ENCODE measurements at places on chromosomes 5 and 9.

DNA sequence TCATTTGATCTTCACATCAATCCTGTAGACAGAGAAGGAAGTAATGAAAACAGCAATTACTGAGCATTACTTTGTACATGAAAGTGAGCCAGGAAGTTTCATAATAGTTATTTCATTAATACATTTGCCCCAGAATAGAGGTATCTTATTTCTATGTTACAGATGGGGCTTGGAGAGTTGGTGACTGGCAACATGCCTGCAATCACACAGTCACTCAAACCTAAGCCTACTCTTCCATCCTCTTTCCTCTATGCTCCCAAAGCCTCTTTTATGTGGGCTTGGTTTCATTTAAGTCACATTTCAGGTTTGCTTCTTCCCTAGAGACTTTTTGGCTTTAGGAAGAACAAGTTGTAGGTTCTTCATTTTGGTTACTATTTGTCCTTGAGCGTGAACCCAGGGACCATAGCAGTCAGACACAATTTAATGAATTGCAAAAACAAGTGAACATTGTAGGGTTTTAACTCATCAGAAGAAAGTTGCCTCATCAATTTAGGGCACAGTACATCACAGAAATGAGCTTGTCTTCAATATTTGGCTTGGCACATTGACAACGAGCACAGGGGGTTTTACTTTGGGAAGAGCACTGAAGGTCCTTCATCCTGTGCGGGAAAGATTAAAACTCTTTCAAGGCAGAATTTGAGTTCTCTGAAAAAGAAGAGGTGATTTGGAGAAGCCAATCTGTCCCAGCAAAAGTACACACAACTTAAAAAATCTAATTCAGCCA is 381.1 kb downstream of the TMEM38B start:
- DNase-seq: no peak

DNA sequence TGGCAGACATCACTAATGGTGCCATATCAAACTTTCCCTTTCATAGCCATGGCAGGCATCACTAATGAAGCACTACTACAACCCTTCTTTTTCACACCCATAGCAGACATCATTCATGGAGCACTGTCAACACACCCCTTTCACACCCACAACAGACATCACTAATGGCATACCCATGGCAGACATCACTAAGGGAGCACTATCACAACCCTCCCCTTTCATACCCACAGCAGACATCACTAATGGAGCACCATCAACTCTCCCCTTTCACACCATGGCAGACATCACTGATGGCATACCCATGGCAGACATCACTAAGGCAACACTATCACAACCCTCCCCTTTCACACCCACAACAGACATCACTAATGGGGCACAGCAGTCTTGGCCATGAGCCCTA is 33.7 kb downstream of the LAMC3 start:
- DNase-seq: no peak

DNA sequence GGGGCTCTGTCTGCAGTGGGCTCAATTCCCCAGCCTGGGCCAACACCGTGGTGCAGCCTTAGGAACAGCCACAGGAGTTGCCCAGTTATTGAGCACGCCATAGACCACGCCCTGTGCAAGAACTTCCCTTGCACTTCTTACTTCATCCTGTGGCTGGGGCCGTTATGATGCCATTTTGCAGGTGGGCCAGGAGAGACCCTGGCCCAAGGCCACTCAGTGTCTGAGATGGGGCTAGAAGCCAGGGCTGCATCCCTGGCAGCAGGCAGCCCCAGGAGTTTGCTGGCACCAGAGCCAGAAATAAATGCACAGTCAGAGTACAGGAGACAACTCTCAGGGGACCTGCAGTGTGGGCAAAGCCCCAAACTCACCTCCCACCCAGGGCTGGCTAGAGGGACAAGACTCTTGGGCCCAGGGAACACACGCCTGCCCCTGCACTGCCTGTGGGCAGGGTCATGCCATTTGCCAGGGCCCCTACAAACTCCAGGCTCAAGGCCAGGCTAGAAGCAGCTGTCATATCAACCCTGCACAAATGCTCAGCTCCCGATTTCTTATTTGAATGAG is 6.7 kb downstream of the CORO2A start:
- DNase-seq: no peak

- DNase-seq: no peak
Observed at GRCh38 chr9:79610791-79611614, 39.2 kb downstream of the TLE4 start.

GRCh38 chr5:119078861-119079260 is 8.0 kb downstream of the DMXL1 start:
- DNase-seq: no peak

GRCh38 chr9:126692759-126693427 is 79.2 kb downstream of the LMX1B start:
- no peak for DNase-seq

GRCh38 chr9:114207034-114207810 is 51.9 kb downstream of the COL27A1 start:
- no peak for DNase-seq

DNA sequence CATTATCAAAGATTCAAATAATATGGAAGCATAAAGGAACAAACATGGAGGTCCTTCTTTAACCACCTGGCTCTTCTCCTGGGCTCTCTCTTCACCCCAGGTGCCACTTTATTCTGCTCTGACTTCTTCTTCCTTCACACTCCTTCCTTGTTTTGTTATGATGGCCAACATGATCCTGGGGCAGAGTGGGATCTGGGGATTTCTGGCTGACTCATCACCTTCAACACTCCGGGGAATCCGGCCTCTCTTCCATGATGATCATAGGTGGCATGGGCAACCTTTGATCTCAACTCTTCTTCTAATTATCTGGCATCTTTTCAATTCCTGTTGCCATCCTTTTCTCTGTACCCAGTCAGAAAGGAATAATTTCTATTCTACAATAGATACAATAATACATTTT is 62.1 kb upstream of the TRPC7 start:
- DNase-seq: no peak

DNA sequence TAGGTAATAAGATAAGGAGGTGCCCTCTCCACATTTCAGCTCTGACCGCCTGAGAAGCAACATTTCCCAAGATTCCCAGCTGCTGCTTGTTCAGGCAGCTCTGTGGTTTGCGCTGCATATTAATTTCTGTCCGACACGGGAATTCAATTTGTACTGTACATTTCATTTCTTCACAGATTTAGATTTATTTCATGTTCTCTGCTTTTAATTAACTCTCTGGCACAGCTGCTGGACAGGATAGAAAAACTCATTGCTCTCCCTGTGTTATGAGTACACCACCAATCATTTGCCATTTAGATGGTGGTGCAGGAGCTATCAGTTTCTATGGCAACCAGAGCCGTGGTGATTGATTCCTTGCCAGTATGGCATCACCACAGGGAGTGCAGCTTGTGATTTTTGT is 558.5 kb downstream of the DMRTA1 start:
- DNase-seq: no peak

DNA sequence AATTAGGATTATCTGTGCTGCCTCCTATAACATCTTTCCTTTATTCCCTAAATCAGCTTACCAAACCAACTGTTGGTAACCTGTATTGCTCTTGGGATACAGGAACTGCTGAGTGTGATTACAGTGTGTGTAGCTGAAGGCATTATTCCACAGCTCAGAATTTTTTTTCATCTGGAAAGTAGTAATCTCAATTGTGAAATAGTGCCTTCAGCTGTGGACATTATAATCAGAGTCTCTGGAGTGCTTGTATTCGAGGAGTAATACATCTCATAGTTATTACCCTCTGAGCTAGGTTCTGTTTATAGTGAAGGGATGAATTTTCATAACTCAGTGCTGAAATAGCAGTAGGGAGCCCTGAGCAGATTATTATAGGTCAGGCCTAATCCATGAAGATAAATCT is 199.5 kb downstream of the MAST4 start:
- DNase-seq: no peak

GRCh38 chr9:88835038-88835466 is 156.2 kb upstream of the S1PR3 start:
- no peak for DNase-seq

GRCh38 chr5:21810737-21811316 is 1042.3 kb downstream of the CDH12 start:
- DNase-seq: no peak

DNA sequence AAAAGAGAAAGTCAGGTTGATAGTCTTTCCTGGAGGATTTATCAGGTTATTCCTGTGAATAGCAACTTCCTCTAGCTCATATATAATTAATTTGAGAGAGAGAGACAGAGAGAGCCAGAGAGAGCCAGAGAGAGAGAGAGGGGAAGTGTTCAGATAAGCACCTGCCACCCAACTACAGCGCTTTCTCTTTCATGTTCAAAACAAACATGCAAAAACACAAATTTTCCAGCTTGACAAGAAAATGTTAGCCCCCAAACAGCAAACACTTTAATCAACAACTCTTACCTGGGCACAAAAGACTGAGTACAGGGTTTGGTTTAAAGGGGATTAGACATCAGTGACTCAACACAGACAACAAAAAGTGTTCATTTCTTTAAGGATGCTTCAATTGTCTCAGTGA is 61.7 kb upstream of the PLPP6 start:
- DNase-seq: no peak

GRCh38 chr9:127884976-127885490 is 7.6 kb upstream of the AK1 start:
- no peak for DNase-seq

DNA sequence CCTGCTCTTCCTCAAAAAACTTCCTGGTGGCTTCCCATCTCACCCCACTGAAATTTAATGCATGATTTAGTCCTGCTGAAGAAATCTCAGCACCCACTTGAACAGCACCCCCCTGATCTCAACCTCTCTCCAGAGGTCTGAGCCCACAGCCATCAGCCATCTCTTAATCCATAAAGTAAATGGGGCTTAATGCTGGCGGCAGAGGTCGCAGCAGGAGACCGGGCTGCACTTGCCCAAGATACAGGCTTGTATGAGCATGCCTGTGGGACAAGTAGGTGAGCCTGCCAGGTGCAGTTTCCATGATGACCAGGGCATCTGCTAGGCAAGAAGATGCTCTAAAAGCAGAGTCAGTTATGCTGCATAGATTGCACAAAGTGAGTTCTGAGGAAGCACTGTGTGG is 52.4 kb upstream of the CTXN3 start:
- DNase-seq: no peak

DNA sequence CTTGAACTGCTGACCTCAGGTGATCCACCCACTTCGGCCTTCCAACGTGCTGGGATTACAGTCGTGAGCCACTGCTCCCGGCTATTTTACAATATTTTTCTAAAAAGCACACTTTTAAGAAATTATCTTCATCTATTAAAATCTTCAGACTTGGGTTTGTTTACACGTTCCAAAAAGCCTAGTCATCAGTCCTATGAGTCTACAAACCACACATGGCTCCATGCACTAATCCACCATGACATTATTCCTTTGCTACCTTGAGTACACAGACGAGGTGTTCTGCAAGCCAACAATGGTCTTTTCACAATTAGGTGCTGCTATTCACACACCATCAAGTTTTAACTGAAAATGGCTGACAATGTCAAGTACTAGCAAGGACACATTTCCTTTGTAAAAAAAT is 41.0 kb downstream of the TRPM6 start:
- DNase-seq: no peak

- no peak for DNase-seq
Observed at GRCh38 chr5:156640691-156641241, 209.3 kb upstream of the PPP1R2B start.

DNA sequence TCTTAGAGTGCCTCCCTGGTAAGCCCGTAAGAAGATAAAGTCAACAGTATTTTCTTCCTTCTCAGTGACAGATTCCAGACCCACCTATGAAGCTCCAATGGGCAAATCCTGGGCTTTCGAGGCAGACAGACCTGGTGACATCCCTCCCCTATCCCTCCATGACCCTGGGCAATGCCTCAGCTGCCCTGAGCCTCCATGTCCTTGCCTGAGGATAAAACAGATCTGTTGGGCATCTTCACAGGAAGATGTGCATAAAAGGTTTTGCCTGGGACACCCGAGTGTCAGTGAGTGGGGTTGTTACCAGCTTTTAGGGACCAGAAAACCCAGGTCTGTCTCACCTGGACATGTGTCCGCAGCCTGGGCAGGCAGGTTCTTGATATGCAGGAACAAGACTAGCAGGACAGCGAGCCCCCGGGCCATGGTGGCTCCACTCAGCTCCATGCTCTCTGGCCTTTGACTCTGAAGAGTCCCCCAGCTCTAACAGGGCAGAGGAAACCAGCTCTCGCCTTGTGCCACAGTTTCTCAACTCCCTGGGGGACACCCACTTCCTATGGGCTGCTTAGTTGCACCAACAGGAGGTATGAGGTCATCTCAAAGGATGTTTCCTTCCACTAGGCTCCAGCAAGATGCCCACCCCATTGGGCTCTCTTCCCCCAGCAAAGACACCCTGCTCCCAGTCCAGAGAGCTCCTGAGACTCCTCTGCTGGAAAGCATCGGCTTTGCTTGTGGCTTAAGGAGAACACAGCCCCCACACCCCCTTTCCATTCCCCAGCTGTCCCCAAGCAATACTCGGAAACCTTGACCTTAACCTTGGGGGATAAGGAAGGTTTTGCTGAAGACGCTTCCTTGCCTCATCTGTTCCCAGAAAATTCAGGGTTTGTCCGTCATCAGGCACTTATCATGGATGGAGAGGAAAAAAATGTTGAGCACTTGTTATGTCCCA is at the start of gene FCN1:
FCN1 (minus strand) TSS at position 482 of the 943 bp plus-strand sequence; CDS start at position 441, 41 bp downstream.
- DNase-seq: no peak

DNA sequence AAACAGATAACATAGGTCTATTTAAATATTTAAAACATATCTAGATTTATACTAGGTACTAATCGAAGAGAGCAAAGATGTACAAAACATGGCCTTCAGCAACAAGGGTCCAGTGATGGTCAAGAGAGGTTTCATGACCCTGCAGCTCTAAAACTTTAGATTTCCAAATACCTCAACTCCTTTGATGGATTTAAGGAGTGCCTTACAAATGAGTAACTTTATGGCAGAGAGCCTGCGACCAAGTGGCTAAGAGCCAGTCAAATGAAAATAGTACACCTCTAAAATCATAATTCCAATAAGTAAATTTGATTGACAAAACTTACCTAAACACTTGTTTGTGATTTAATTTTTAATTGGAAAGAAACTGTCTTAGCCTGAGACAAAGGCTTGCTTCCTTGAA is 4.7 kb upstream of the SH3RF2 start:
- DNase-seq: no peak

- no peak for DNase-seq
Observed at GRCh38 chr9:96216583-96216982, 85.4 kb downstream of the HSD17B3 start.

GRCh38 chr5:179371121-179371510 is 25.9 kb upstream of the ADAMTS2 start:
- DNase-seq: no peak

GRCh38 chr9:100914266-100914665 is 114.3 kb upstream of the PLPPR1 start:
- no peak for DNase-seq
